HepG2 (cell line): ENCODE measurements at places on chromosomes 4 and X. TPM values are rescaled to one million over a fixed set of nuclear protein-coding genes. Genes with fewer than 3 reads are reported as not detected.

Gene STK32B
- total RNA-seq = not detected in 2 replicates

- no peak for DNase-seq
Measured at GRCh38 chrX:15107367-15107988, 162.4 kb downstream of the ASB9 start.

DNA sequence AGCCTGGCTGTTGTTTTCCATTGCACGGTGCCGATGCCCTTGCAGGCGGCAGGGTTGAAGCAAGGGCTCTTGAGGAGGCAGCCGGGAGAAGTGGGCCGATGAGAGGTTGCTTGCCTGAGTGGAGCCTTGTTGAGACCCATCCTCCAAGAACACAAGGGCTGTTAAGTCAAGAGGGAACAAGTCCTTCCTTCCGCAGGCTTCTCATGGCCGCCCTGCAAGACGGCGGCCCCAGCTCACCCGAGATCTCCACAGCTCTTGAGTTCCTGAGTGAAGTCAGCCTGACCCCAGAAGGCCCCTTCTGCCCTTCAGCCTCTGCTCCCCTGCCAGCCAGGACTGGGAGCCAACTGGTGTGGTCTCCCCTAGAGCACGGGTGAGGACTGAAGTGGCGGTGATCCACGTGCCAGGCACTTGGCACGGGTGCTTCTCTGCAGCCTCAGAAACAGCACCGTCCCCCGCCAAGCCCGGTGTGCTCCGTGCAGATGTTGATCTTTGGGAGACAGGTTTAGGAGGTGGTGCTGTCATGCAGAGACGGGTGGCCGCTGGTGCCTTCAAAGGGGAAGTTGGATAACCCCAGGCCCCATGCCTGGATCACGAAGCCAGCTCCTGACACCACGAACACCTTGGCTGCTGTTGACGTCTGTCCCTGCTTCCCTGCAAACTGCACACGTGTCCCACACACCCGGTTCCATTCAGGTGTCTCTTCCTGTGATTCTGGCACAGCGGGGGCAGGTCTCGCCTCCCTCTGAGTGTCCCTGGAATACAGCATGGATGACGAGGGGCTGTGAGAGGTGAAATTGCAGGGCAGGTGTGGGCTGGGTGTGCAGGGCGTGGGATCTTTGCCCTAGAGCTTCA is 164.4 kb upstream of the PSAPL1 start:
- no peak for DNase-seq

DNA sequence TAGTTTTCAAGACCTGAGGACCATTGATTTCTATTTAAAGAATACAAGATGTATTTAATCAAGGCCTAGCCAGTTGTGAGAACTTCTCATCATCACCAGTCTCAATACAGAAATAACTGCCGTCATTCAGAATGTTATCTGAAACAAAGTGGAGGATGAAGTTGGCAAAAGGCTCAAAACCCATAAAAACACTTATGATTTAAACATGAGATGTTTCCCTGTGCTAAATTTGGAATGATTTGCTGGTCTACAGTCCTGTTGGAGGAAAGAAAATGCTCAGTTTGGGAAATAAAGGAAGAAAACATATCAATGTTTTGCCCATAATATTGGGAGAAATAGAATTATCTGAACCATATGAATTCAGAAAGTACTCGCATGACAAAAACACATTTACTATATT is 192.2 kb downstream of the ADGRA3 start:
- no peak for DNase-seq

DNA sequence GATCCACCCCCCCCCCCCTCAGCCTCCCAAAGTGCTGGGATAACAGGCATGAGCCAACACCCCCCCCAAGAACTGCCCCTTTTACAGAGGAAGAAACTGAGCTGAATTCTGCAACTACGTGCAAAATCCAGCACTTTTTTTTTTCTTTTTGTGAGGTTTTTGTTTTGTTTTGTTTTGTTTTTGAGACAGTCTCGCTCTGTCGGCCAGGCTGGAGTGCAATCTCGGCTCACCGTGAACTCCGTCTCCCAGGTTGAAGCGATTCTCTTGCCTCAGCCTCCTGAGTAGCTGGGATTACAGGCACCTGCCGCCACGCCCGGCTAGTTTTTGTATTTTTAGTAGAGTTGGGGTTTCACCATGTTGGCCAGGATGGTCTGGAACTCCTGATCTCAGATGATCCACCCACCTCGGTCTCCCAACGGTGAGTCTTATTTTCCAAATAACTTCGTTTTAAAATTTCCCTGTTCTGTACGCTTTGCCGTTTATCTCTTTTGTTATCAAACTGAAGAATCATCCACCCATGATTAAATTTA is 4.9 kb downstream of the CRLF2 start:
- DNase-seq = no peak
